ENCODE measurements at places on chromosomes 13 and 19.

DNA sequence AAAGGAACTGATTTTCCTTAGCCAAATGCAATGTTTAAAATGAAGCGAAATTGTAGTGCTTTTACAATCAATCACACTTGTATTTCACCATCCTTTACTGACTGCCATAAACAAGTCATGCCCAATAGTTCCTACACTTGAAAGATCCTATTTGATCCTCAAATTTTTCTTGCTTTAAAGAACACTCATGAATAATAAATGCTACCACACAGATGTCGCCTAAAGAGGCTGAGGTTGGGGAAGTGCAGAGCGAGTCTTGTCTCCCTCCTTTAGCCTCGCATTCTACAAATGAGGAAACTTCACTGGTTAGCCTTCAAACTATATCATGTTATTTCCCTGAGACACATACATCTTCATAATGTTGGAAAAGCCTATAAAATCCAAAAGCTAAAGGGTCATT is 18.7 kb upstream of the AMER2 start:
- no peak for DNase-seq

DNA sequence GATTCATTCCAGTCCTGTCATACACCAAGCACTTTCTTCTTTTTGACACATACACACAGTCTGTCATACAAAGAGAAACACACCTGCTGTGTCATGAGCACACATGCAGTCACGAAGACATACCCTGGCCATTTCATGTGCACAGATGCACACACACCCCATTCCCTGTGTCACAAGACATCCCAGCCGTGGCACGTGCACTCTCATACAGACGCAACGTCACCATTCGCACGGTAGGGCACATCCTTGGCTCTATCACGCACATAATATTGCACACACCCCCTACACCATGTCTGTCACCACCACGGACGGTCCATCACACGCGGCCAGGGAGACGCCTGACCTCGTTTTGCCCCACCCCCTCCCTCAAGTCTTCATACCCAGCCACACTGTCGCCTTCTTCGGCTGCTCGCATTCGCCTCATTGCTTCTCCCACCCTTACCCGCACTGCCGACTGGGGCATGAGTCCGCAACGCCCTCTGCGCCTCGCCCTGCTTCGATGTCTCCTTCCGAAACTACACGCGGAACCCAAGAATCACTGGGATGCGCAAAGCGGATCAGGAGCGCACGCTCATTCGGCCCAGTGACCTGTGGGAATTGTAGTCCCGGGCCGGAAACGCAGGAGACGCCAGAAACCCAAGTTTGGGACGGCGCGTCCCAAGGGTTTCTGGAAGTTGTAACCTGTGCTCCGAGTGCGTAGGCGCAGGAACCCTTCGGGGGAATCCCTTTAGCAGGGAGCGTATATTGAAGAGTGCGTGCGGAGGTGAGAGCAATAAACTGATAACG is 6.8 kb upstream of the ZNF283 start:
- no peak for DNase-seq

DNA sequence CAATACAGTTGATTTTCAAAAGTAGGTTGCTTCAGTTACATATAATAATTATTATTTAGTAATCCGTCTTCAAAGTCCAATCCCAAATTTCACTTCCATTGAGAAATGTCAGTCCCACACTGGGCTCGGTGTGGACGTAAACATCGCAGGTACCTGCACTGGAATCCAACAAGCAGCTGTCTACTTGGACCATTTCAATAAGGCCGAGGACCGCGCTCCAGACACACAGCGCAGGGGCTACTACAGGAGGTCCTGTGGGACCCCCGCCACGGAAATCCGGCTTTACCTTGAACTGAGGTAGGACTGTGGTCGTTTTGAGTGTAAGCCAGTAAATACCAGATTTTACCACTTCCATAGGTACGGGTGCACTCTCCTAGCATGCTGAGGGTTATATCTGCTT is 30.8 kb downstream of the IRS2 start:
- DNase-seq, result no peak

GRCh38 chr19:43316591-43317319 is 36.7 kb upstream of the CD177 start:
- DNase-seq, result no peak

DNA sequence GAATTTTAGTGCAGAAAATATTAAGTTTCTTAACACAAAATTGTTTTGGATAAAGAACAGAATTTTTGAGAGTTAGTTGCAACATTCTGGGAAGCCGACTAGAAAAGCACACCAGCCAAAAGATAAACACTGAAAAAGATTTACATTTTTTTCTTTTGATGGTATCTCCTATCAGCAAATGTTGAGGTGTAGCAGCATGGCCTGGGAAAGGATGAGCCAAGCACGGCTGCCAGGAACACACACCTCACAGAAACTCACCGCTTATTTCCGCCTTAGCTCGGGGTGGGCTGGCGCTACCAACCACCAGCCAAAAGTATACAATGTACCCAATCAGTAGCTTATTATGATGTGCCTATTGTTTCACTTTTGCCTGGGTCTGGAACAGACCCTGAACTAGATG is 134.7 kb downstream of the MIPEP start:
- no peak for DNase-seq

DNA sequence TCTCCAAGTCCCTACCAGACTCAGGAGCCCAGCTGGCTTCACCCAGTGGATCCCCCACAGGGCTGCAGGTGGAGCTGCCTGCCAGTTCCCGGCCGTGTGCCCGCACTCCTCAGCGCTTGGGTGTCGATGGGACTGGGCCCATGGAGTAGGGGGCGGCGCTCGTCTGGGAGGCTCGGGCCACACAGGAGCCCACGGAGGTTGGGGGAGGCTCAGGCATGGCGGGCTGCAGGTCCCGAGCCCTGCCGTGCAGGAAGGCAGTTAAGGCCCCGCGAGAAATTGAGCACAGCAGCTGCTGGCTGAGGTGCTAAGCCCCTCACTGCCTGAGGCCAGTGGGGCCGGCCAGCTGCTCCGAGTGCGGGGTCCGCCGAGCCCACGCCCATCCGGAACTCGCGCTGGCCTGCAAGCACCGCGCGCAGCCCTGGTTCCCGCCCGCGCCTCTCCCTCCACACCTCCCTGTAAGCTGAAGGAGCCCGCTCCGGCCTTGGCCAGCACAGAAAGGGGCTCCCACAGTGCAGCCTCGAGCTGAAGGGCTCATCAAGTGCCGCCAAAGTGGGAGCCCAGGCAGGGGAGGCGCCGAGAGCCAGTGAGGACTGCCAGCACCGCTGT is 1771.1 kb downstream of the OLFM4 start:
- no peak for DNase-seq

DNA sequence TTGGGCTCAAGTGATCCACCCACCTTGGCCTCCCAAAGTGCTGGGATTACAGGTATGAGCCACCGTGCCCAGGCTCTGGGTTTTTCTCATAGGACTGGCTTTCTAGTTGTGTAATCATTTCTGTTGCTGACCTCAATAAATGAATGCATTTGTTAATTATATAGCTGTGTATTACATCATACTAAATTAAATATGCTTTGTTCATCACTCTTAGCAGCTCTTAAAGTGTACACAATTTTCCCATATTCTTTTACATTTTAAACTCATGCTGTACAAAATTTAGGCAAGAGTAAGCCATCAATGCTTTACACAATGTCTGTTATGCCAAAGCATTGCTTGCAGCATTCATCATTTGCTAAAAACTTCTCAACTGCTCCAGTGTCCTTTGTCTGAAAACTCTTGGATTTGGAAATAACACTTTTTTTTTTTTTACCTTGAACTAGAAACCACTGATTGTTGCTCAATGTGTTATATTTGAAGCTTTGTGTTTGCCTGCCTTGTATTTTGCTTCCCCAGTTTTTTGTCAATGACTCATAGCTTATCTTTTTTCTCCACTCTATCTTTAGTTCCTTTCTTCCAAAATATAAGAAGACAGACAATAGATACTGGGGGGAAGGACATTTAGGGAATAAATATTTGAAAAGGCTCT is 31.4 kb downstream of the CCDC122 start:
- DNase-seq, result no peak

- no peak for DNase-seq
These were observed 166.9 kb downstream of the DCLK1 start for GRCh38 chr13:35964011-35964862.

DNA sequence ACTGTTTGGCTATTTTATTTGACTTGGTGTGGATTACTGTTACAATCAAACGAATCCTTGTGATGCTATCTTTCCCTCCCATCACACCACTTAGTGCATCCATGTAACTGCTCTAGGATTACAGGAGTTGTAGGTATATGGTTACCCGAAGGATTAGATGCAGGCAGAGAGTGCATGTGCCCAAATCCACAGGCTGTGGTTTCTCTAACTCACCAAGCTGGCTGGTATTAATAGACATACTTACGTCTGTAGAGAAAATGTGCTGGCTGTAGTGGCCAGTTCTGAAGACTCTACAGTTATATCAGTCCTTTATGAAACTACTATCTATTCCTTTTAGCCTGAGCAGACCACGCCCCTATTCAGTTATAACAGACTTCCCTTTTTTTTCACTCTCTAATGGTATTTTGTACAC is 1.1 kb upstream of the HMGB1 start:
- DNase-seq, result no peak

DNA sequence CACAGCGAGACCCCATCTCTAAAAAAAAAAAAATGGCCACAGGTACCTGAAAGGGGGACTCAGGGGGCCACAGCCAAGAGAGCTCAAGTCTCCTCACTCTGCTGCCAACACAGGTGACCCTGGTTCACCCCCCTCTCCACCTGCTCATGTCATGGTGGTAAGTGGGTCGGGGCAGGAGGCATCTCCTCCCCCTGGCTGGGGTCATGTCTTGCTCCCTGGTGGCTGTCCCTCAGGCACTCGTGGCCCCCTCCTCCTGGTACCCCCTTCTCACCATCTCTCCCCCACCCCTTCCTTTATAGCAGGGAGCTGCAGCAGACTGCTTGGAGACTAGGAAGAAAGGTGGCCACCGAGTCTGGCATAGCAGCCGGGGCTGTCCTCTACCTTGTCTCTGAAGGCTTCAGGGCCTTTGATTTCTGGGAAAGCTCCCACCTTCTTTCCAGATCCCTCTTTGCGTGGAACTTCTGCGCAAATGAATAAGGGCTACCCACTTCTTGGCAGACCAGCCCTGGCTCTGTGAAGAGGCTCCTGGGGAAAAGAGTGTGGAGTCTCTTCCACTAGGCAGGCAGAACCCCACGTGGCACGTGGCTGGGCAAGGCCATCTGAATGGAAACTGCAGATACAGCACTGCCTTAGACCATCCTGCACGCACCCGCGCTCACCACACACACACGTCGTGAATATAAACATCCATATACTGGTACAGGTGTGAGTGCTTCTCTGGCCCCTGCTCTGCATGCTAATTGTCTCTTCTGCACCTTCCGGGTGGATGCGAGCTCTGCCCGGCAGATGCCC is 20.1 kb upstream of the MIER2 start:
- no peak for DNase-seq

- DNase-seq, result no peak
These were observed 100.5 kb downstream of the EPSTI1 start for GRCh38 chr13:42891591-42891990.

- DNase-seq, result peak; percentile 45
These were observed 843 bp downstream of the ANO8 start for GRCh38 chr19:17333611-17334413.

GRCh38 chr19:7618771-7619510 is 10.4 kb downstream of the XAB2 start:
- DNase-seq, result no peak

GRCh38 chr13:89212186-89212585 is 1541.0 kb downstream of the SLITRK5 start:
- no peak for DNase-seq

- DNase-seq, result no peak
These were observed 102.6 kb upstream of the TSHZ3 start for GRCh38 chr19:31451686-31452330.

GRCh38 chr19:18373892-18374629 is 11.9 kb upstream of the GDF15 start:
- DNase-seq, result peak; percentile 48

DNA sequence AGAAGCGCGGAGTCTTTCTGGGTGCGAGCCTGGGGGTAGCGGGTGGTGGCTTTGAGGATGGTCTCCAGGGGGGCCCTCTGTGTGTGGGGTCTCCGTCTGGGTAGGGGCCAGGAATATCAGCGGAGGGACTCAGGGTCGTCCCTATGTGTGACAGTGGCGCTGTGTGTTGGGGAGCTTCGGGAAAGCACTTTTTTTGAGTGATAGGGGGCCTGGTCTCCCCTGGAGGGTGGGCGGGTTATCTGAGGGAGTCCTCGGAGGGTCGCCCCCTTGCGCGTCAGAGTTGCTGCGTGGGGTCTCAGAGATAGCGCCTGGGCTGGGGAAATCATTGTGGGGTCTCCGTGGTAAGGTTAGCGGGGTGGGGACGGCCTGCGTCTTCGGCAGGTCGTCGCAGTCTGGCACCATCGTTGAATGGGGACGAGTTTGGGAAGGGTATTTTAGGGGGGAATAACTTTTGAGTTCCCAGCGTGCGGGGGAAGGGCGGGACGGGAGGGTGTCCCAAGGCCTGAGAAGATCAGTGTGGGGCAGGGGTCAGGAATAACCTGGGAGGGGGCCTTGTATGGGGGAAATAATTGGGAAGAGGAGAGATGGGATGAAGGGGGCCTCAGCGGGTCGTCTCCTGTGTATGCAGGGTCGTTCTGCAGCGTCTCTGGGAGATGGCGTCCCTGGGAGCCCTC is 857 bp downstream of the IER2 start:
- no peak for DNase-seq

- no peak for DNase-seq
These were observed 6.3 kb downstream of the MAMSTR start for GRCh38 chr19:48713041-48713863.

DNA sequence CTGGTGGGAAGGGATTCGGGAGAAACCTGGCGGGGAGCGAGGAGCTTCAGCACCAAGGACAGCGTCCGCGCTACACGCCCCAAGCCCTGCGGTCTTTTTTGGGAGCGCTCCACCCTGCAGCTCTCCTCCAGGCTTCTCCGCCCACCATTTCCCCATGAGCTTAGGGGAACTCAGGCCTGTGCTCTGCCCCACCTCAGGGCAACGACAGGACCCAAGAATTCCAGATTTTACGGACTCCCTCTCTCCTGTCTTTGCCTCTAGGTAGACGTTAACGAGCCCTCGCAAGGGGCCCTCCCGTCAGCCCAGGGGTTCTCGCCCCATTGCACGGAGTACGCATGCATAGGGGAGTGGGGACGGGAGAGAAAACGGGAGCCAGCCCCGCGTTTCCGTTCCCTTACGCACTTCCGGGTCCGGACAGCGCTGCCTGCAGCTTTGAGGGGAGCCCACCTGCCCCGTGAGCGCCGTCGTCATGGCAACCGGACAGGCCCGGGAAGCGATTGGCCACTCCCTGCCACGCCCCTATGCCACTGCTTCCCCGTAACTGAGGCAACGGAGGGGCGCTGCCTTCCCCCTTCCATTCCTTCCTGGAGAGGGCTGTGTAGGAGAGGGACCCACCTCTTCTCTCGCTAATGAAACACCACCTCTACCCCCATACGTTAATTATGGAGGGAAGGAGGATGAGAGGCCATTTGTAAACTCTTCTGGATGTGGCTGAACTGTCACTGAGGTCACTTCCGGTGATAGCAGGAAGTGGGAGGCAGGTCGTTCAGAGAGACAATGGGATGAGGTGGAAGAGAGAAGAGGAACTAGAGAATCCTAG is 20.8 kb downstream of the NOVA2 start:
- DNase-seq, result peak; percentile 12

GRCh38 chr19:5585461-5586299 is 17.9 kb upstream of the TINCR start:
- DNase-seq, result no peak

Data from stimulated activated CD8-positive, alpha-beta memory T cell treated with anti-CD3 and anti-CD28 coated beads, Interleukin-2, amount 100 ng/mL, for 1 hour (primary cell).